K562 (cell line): ENCODE measurements at places on chromosomes 11 and 22. TPM values are rescaled to one million over a fixed set of nuclear protein-coding genes. Genes with fewer than 3 reads are reported as not detected.

- H3K4me1 ChIP-seq, result no peaks in the 10 kb centered on the region
- no peaks in the 10 kb centered on the region for H3K27me3 ChIP-seq
- peaks cover 3% of the 10 kb centered on the region; the same call in 1 of the 3 replicates for H3K36me3 ChIP-seq
- no peak for DNase-seq
- no peak overlapping the region for H3K4me3 ChIP-seq
- no peak overlapping the region for H3K27ac ChIP-seq
These were observed 110.5 kb downstream of the DDX10 start for GRCh38 chr11:108775324-108775723.

GRCh38 chr11:13174090-13174489 is 103.5 kb upstream of the BMAL1 start:
- DNase-seq, result no peak
- no peaks in the 10 kb centered on the region for H3K4me1 ChIP-seq
- H3K27me3 ChIP-seq, result peaks cover 15% of the 10 kb centered on the region
- H3K27ac ChIP-seq, result no peak overlapping the region
- H3K4me3 ChIP-seq, result no peak overlapping the region

- DNase-seq, result peak; percentile 80
- peaks cover 62% of the 10 kb centered on the region for H3K4me1 ChIP-seq
- no peak overlapping the region for H3K4me3 ChIP-seq
- H3K27ac ChIP-seq, result peak overlapping the region; percentile 15; the same call in 1 of the 3 replicates
These were observed 88.9 kb downstream of the KCNQ1 start for GRCh38 chr11:2533587-2534133.

Gene BBOX1
- total RNA-seq, result not detected in 2 replicates
